Fibroblast of the aortic adventitia (primary cell): ENCODE measurements at places on chromosomes 16 and 17.
A peak's percentile ranks its signal among the peaks of the same experiment; 100 is the strongest.

- DNase-seq, result no peak
These were observed 26.9 kb downstream of the NDEL1 start for GRCh38 chr17:8462564-8462963.

GRCh38 chr17:74677558-74678466 is 34.9 kb downstream of the CD300LF start:
- DNase-seq, result peak; percentile 21

GRCh38 chr16:49277766-49278566 is 3.7 kb downstream of the CBLN1 start:
- no peak for DNase-seq

- DNase-seq, result no peak
These were observed 15.4 kb upstream of the ERN1 start for GRCh38 chr17:64145375-64145750.

DNA sequence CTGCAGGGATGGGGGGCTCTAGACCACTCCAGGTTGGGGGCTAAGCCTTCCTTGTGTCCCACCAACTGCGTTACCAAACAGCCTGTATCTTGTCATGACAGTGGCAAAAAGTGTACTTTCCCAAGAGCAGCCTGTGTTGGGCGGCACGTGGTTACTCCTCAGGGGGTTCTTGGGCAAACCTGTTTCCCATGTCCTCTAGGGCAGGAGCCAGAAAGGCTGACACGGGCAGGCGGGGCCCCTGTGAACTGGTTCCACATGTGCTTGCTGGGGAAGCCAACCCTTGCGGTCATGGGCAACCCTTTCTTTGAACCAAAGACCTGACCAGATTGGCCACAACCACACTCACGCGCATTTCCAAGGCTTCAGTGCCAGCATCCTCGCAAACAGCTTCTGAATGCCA is 228.5 kb downstream of the RBFOX3 start:
- no peak for DNase-seq

GRCh38 chr16:84530590-84530989 is 26.1 kb upstream of the MEAK7 start:
- DNase-seq, result no peak

DNA sequence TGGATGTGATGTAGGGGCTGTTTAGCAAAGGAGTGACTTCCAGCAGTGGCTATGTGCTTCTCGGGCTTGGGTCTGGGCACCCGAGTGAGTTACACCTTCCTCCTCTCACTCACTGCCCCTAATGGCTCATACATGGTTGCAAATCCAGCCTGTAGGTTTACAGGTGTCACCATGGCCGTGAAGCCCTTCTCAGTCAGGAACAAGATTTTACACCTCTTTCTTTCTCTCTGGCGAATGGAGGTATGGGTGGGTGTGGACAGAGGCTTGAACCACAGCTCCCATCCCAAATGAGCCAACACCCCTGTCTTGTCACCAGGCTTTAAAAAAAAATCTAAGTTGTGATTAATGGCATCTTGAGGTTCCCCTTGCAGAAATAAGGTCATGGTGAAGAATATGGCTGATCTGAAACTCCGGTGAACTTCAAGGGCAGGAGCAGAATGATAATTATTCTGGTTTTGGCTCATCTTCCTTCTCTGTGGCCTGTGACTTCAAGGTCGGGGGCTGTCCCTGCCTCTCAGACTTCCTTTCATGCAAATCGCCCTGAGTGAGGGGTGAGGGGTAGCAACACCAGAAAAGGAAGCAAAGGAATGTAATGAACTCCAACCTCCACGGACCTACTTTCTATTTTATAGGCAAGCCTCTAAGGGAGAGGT is 331.2 kb downstream of the MAF start:
- DNase-seq, result no peak

DNA sequence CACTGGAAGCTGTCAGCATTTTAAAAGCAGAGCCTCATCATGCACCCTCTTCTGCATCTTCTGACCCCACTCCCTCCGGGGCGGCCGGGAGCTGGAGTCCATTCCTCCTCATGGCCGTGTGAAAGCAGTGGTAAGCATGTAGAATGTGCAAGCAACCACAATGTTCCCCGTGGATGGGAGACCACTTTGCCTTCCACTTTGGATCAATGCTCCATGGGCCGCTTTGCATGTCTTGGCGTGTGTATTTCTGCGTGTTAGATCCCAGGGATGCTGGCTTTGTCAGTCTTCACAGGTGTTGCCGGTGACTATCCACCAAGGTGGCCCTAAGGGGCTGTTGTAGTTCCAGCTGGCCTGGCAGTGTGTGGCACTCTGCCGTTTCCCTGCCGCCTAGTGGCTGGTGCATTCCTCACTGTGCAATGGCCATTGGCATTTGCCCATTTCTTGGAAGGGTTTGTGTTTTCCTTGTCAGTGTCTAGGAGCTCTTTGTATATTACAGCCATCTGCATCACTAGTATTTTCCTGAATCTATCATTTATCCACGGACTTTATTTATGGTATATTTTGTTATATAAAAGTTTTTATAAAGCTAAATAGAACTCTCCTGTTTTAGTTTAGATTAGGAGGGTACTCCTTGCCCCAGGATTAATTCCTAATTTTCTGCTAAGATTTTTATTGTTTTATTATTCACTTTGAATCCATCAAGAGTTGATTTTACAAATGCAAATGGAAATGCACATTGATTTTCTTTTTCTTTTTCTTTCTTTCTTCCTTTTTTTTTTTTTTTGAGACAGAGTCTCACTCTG is 5.8 kb upstream of the ALDH3A1 start:
- DNase-seq, result no peak
